Stimulated activated CD4-positive, alpha-beta T cell treated with anti-CD3 and anti-CD28 coated beads, Interleukin-1b, Interleukin-23, amount 100 ng/mL, for 1 hour (primary cell): ENCODE measurements at places on chromosomes 3 and 15.

GRCh38 chr3:136645915-136646314, 106.3 kb downstream of the STAG1 start:
- DNase-seq = no peak

DNA sequence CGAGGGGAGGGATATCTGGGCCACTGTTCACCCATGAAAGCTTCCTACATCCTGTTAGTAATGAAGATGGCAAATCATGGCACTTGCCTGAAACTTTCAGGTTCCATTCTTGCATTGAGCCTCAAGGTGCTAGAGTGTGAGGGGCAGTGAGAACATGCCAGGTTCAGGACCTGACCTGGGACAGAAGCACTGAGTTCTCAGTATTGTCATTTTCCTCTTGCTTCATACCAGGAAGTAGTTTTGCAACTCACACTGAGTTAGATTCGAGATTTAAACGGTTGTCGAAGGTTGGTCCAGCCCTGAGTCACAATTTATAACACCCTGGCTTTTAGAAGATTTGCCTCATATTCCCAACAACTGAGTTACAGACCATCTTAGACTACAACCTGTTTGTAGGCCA, 11.8 kb upstream of the MEIS2 start:
- no peak for DNase-seq

GRCh38 chr15:29364426-29365078, 94.9 kb upstream of the NSMCE3 start:
- no peak for DNase-seq

GRCh38 chr15:60917461-60918145, 311.5 kb downstream of the RORA start:
- DNase-seq = no peak

DNA sequence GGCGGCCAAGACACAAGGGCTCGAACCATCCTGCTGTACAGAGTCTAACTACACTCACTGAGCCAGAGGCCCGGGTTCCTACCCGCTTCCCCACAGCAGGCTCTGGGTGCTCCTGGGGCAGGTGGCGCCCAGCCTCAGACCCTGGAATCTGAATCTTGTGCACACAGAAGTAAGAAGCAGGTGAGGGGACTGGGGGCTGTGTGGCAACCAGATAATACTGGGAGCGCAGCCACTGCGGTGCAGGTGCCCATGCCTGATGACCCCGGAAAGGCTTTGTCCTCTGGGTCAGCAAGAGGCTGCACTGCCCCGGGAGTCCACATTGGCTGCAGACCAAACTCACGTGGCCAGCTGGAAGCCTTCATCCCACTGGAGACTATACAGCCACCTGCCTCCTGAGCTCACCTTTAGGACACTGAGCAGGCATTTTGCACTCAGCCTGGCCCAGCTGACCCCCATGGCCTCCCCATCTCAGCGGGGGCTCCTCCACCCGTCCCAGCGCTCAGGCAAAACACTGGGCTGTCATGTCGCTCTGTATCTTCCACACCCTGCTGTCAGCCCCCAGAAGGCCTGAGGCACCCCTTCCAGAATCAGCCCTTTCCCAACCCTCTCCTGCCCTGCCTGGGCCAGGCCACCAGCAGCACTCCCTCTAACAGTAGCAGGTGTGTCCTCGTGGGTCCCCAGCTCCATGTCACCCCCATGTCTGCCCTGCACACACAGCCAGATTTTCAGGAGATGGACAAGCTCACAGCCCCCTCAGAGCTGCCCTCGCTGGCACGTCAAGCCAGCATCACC, 101.0 kb upstream of the IQSEC1 start:
- DNase-seq = no peak

DNA sequence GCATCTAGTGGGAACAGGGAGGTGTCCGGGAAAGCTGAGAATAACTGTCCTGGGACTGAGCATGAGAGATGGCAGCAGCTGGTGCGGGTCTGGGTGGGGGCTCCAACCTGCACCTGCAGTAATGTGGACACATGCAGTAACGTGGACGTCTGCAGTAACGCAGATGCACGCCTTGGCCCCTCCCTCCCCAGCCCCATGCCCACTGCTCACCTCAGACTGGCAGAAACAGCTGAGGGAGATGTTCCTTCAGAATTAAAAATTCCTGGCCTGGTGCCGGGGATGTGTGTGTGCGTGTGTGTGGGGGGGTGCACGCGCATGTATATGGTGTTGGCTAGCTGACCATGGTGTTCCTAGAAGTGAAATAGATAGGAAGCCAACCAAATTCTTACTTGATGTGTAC, 86.7 kb upstream of the OXTR start:
- no peak for DNase-seq

DNA sequence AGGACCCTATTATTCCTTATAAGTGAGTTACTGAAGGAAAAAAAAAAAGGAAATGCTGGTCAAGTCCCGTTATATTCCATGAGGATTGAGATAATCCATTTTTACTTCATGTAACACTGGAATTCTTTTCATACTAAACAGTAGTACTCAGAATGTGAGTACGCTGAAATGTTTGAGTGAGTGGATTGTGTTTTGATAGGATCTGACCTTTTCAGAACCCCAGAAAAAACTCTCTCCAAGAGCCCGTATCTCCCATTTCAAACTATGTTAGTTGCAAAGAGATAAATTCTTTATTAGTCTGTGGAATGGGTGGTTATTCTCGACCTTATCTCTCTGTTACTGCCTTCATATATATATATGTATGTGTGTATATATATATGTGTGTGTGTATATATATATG, 2.5 kb upstream of the LPP start:
- no peak for DNase-seq

GRCh38 chr15:41812820-41813375, 15.0 kb upstream of the JMJD7 start:
- DNase-seq = no peak

- no peak for DNase-seq
These were observed 98.4 kb downstream of the IQSEC1 start for GRCh38 chr3:12974819-12975218.

DNA sequence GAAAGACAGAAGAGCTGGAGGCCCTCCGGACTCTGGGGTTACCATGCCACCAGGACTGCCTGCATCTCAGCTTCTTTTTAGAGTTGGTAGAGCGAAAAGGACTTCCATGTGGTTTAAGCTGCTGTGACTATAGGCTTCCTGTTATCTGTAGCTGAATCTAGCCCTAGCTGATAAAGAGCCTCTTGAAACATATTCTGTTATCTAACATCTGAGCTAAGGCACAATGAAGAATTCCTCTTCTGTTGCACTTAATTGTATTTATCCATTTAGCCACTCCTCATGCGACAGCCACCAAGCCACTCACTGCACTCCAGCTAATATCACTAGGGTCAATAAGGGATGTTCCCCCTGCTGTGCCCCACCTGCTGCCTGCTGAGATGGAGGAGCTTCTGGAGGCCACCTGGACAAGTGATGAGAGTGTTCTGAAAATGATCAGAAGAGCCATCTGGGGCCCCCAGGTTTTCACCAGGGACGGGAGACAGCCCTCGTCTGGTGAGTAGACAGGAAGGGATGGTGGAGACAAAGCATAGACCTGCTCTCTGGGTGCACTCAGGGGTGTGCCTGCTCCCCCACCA, 94.6 kb upstream of the PLXNA1 start:
- no peak for DNase-seq

GRCh38 chr3:195200010-195200822, 70.7 kb downstream of the XXYLT1 start:
- DNase-seq = no peak

- no peak for DNase-seq
These were observed 81.5 kb downstream of the CPN2 start for GRCh38 chr3:194269610-194270145.

DNA sequence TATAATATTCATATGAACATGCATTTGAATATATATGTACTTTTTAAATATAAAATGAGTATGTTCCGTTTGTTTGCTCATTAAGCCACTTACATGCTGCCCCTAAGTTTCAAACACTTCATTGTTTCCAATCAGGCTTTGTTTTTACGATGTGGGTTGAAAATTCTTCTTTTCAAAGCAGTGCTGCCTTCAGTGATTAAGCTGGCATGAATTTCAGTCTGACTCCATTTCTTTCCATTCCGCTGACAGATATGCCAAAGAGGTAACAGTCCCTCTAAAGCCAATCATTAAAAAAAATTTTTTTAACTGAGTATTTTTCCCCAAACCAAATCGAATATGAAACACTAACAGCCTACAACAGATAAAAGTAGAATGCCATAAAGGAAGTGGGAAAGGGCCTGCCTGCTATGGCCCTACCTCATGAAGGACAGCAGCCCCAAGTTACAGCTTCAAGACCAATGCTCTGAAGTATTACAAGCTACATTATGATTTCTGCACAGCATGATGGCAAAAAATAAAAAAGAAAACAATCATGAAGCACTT, 40.0 kb downstream of the DCUN1D1 start:
- no peak for DNase-seq

DNA sequence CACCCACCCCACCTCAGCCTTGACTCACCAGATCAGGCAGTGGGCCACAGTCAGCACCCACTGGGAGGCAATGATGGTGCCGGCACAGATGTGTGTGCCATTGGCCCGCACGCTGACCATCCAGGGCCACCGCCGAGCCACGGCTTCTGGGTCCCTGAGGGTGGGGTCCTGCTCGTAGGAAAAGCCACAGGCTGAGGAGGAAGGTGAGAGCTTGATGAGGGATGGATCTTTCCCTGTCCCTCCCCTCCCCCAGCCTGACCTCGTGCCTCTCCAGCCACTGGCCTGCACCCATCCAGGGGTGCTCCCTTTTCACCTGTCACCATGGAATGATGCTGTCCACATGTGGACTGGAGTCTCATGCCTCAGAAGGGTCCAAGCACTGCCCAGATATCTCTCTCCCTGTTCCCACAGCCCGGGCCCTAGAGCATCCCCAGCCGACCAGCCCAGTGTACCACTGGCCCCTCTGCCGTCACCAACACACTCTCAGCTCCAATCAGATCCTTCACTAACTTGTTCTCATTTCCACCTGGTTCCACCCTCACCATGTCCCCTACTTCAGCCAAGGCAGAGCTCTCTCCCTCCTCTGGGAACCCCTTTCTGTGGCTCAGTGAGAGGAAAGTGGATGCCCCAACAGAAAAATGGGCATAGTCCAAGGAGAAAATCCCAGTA, 2.0 kb downstream of the PRSS50 start:
- no peak for DNase-seq

GRCh38 chr3:19399356-19399755, 251.0 kb downstream of the KCNH8 start:
- DNase-seq = no peak

- no peak for DNase-seq
These were observed 487.4 kb upstream of the PROK2 start for GRCh38 chr3:72272356-72272755.

- no peak for DNase-seq
These were observed 58.9 kb upstream of the KY start for GRCh38 chr3:134709561-134710312.

DNA sequence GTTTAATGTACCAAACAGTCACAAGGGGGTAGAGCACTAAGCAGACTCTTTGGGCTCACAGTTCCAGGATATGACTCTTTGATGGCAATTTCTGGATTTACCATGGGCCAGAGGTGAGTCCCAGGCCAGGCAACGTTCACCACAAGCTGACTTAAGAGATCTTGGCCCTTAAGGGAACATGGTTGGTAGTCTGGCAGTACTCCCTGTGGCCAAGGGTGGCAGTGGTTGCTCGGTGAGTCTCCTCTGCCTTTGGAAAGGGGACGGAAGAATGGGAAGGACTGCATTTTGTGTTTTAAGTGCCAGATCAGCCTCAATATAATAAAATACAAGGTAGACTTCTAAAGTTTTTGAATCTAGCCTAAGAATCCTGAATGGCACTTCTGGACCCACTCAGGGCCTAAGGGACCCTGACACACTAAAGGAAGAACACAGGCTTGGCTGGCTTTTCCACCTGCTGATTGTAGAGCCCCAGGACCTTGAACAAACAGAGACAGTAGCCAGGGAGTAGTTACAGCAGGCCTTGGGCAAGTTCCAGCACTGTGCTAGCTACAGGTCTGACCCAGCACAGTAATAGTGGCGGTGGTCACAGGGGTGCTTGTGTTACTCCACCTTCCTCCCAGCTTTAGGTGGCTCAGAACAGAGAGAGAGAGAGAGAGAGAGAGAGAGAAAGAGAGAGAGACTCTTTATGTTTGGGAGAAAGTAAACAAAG, 730.7 kb upstream of the ALCAM start:
- no peak for DNase-seq

DNA sequence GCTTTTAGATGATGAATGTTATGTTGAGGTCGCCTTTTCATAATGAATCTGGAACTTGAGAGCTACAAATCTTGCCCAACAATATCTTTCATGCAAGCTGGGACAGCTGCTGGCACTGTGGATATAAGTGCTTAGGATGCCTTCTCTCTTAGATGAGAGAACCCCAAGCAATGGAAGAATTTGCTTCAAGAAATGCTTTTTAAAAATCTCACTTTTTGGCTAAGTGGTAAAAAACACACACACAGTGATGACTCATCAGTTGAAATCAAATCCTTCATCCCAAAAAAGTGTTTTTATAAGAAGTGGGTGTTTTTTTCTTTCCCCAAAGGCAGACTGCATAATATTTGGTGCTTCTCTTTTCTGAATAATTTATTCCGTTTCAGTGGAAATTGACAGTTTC, 38.4 kb upstream of the GALNT15 start:
- DNase-seq = no peak

GRCh38 chr15:78979456-78980320, 34.8 kb upstream of the CTSH start:
- no peak for DNase-seq

- peak; percentile 56 for DNase-seq
These were observed 130.2 kb upstream of the TPRG1 start for GRCh38 chr3:189041482-189042090.

DNA sequence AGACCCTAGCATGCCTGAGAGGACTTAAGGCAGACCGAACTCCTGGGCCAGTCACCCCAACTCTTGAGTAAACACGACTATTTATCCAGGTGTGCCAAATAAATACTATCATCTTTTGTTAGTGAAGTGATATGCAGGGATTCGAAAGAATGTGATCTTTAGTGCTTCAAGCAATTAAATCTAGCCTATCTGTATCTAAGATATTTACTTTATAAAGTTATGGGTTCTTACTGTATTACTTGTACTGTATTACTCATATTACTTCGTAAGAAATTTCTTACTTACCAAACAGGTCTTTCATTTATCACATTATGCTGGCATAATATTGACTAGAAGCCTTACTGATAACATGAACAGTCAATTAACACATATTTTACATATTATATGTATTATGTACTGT, 211.6 kb upstream of the NECTIN3 start:
- no peak for DNase-seq

DNA sequence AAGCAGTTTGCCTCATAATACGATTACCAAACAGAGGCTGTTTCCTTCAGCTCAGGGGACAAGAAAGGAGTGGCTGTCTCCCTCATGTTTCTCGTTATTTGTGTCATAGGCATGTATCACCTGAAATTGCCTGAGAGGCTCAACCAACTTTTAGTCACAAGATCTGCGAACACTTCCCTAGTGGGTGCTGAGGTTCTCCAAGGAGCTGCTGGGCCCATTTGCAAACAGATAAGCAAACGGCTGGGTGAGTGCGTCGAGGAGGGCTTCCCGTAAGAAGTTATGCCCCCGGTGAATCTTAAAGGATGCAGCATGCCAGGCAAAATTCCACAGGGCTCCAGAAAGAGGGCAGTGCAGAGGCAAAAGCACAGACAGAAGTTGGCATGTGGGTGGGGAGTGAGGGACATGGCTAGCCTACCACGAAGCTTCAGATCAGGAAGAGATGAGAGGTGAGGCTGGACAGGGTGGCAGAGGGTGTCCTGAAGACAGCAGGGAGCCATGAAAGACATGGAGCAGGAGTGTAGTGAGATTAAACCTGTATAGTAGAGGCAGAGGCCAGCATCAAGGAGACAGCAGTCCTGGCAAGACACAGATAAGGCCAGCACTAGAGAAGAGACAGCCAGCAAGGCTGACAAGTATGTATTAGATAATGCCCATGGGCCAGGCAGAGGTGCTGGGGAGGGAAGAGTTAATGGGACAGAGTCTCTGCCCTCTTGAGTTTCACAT, 4.0 kb upstream of the GP9 start:
- DNase-seq = no peak

GRCh38 chr3:73493543-73494308, 131.0 kb downstream of the PDZRN3 start:
- no peak for DNase-seq
